Left cardiac atrium (tissue), 4 donors: ENCODE measurements at places on chromosomes 1 and 21. TPM values are rescaled to one million over a fixed set of nuclear protein-coding genes. Genes with fewer than 3 reads are reported as not detected.

GRCh38 chr1:54520631-54521321 lies 27.3 kb upstream of the ACOT11 start:
- no peak for DNase-seq

Gene DVL1
- total RNA-seq: 63.5 TPM

DNA sequence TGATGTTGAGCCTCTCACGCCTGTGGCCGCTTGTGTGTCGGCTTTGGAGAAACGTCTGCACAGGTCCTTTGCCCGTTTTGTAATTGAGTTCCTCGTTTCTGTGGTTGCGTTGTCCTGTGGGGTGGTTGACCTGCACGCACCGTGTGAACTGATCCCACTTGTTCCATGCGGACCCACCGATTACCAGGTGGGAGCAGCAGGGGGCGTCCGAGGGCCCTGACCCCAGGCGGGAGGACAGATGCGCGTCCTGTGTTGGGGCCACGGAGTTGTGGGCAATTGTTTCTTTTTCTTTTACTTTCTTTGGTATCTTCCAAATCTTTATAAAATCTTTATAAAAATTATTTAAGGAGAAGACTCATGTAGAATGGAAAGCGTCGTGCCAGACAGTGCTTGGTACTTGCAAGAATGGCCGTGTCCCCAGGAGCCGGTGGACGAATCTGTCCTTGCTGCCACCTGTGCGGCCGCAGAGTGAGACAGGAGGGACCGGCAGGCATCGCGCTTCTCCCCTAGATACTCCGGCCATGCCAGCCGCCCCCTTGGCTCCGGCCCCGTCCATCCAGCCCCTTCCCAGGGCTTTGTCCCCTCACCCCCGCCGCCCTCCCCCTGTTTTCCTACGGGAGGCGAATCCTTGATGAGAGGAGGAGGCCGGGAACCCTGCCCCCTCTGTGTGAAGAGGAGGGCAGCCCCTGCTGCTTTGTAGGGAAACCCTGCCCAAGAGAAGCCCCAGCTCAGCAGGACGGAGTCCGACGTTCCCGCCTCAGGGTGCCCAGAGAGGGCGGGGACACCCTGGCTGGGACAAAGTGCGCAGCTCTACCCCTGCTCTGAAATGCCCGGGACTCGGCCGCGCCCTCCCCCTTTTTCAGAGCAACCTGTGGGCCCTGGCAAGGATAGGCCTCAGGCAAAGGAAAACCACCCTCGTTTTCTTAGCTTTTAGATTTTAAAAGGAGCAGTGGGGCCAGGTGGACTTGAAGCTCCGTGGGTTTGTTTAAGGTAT lies 41.7 kb downstream of the PRKCZ start:
- peak; percentile 45 for DNase-seq

Gene CCDC27
- total RNA-seq: not detected

Gene VANGL2
- total RNA-seq: 5.1 TPM
